ENCODE measurements at places on chromosomes 12 and 14.

DNA sequence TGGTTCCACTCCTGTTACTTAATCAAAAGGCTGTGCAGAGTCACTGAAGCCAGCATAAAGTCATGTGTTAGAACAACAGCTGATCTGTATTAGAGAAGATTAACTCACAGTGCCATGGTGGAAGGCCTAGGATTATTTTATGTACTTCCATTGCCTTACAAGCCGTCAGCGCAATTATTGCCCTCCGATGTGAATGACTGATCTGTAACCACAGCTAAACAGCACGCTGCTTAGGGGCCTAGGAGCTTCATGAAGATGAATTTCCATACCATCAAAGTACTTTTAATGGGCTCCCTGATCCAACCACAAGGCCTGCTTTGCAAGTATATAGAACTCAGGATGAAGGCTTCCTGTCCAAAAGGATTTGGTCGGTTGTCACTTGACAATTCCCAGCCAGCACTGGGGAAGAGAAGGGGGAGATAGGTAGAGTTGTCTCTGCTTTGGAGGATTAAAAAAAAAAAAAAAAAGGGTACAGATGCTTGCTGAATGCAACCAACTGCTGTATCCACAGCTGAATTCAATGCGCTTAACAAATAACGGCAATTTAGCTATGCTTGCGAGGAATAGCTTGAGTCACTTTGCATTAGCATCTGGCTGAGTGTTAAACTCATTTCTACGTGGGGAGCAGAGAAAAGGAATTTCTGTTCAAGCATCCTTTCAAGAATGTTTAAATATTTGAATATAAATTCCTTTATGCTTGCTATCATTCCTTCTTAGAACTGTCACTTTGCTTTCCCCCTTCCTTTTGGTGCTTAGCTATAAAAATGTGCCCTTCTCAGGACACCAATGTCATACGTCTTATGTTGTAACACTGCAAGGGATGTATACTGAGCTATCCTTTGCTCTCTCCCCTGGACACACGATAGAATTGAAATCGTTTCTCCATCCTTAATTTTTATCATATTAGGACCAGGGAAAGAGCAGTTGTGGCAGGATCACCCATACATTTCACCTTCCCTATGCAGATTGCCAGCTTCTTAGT lies 387.8 kb downstream of the SOX5 start:
- peak; percentile 16 for DNase-seq

DNA sequence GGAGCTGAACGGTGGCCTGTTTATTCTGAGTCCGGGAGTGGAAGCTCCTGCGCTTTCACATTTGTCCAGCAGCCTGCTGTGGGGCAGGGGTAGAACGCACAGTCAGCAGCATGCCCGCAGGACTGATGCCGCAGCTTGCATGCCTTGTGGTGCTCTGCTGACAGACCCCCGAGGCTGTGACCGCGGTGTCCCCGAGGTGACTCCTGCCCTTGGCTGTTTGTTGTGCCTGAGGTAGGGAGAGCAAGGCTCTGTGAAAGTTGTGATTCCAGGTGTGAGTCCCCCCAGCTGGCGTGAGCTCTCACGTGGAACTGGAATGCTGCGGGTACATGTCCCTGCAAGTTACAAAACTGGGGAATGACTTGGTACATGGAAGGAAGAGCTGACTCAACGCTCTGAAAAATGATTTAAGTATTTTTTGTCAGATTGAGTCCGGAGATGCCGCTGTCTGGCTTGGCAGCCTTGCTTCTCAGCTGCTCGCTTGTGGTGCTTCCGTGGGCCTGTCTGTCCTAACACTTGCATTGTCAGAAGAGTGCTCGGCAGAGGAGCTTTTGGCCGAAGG lies 18.1 kb downstream of the MLXIP start:
- DNase-seq: no peak

- DNase-seq: no peak
Measured at GRCh38 chr14:40841886-40842285, 764.8 kb upstream of the LRFN5 start.

GRCh38 chr12:82627799-82628198 lies 58.9 kb upstream of the TMTC2 start:
- peak; percentile 15 for DNase-seq

- no peak for DNase-seq
Measured at GRCh38 chr14:66998013-66998412, 191.2 kb upstream of the GARIN2 start.

- no peak for DNase-seq
Measured at GRCh38 chr14:72763892-72764291, 130.0 kb downstream of the DPF3 start.

GRCh38 chr14:50974118-50974517 lies 29.8 kb upstream of the PYGL start:
- no peak for DNase-seq

- no peak for DNase-seq
Measured at GRCh38 chr12:129169928-129170327, 316.6 kb downstream of the GLT1D1 start.

DNA sequence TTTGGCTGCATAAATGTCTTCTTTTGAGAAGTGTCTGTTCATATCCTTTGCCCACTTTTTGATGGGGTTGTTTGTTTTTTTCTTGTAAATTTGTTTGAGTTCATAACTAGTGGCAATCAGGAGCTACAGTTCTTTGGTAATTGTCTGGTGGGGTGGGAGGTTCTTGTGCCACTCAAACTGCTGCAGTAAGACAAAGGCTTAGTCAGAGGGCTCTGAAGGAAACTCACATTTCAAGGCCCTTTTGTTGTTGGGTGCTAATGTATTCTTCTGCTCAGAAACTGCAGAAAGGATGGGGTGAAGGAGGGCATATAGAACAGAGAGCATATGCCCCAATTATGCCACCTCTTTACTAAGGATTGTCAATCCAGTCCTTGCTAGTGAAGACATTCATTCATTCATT lies 21.9 kb downstream of the MYRFL start:
- DNase-seq: no peak
